ENCODE measurements at places on chromosomes 5 and 9.
A peak's percentile ranks its signal among the peaks of the same experiment; 100 is the strongest.

DNA sequence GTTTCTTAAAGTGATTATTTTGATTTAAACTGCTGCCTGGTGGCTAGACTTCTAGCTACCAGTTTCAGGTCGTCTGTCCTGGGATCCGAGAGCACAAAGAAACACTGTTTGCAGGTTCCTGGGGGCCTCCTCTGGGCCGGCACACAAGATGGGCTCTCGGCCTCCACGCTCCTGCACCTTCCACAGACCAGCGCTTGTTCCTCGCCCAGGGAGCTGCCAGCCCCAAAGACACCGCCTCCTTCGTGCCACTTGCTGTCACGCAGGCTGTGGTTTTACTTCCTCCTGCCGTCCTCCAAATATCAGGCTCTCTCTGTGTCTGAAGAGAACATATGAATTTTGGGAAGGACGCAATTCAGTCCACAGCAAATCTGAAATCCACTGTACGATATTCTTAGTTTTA is 105.8 kb downstream of the ROR2 start:
- peak; percentile 59 for DNase-seq

DNA sequence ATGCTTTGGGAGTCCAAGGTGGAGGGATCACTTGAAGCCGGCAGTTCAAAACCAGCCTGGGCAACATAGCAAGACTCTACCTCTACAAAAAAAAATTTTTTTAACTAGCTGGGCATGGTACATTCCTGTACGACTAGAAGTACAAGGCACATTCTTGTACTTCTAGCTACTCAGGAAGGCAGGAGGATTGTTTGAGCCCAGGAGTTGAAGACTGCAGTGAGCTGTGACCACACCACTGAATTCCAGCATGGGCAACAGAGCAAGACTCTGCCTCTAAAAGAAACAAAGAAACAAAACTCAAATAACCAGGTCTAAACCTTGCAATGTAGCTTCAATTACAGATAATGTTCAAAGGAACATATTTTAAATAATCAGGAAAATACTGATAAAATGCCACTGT is 56.2 kb downstream of the SSBP2 start:
- no peak for DNase-seq

GRCh38 chr9:86697213-86697612 is 250.1 kb downstream of the GAS1 start:
- no peak for DNase-seq

DNA sequence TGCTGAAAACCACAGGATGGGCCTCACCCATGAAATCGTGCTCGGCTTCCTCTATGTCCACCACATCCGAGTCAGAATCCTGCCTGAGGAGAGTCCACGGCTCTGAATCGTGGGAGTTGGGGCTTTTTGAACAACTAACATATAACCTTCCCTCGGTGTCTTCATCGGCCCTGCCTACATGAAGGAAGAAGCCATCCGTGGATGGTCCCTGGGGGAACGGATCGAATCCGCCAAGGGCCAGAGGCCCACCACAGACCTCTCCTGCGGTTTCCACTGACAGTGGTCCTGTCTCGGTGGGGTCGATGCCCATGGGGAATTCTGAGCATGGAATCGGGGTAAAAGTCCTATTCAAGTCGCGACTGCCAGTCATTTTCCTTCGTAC is 85.0 kb downstream of the CAMSAP1 start:
- no peak for DNase-seq

DNA sequence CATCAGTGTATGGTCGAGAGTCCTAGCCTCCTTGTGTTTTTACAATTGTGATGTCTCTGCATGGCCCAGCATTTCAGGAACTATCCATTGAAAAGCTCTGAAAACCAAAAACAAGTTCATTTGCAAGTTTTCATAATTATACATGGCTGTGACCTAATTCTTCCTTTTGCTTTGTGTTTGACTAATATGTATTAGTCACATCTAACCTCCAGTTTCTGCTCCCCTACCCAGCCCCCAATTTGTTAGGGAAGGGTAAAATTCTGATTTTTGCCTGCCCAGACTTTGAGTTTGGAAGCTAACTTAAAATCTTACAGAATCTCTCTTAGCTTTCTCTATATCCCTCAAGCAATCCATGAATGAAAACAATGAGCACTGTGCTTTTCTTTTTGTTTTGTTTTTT is 128.2 kb upstream of the SEMA6A start:
- DNase-seq: no peak

DNA sequence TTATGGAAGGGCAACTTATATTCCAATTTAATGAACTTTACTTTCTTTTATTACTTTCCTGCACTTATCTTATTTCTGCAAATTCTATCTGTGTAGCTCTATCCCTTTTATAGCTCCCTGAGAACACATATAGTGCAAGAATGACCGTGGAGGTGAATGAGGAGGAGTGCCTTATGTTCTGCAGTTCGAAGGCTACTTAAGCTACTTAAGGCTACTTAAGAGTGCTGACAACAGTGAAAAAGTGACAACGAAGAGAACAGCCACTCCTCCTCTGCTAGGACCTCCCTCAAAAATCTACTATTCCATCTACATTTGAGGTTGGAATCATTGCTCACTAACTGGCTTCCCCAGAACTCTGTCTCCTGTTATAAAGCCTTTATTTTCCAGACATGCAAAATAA is 1365.7 kb upstream of the C9orf72 start:
- DNase-seq: no peak

- no peak for DNase-seq
These were observed 126.9 kb downstream of the PDE4D start for GRCh38 chr5:59766427-59767210.

Data from suppressor macrophage treated with lipopolysaccharide for 4 hours (primary cell).